ENCODE measurements at places on chromosomes 1 and 21.

GRCh38 chr1:230138561-230139239, 71.7 kb downstream of the GALNT2 start:
- DNase-seq, result no peak

GRCh38 chr1:246460406-246460805, 46.7 kb downstream of the SMYD3 start:
- DNase-seq, result no peak

- no peak for DNase-seq
These were observed 649.5 kb upstream of the ADGRL2 start for GRCh38 chr1:81151206-81151605.

DNA sequence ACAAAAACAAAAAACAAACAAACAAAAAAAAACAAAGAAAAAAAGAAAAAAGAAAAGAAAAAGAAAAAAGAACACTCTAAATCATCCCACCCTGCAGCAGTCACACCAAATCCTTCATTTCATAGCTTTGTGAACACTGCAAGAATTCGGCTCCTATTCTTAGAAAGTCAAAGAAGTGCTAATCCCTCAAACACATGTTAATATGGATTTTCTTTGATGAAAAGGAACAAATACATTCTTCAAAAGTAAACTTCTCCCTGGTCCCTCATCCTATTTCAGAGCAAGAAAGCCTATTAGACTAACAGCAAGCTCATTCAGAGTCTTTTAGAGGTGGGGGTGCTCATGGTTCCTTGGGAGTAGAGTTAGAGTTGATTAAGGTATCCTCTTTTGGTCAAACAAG, 7.2 kb upstream of the MRPL39 start:
- no peak for DNase-seq

GRCh38 chr21:30153697-30154340, 12.8 kb downstream of the CLDN17 start:
- no peak for DNase-seq

DNA sequence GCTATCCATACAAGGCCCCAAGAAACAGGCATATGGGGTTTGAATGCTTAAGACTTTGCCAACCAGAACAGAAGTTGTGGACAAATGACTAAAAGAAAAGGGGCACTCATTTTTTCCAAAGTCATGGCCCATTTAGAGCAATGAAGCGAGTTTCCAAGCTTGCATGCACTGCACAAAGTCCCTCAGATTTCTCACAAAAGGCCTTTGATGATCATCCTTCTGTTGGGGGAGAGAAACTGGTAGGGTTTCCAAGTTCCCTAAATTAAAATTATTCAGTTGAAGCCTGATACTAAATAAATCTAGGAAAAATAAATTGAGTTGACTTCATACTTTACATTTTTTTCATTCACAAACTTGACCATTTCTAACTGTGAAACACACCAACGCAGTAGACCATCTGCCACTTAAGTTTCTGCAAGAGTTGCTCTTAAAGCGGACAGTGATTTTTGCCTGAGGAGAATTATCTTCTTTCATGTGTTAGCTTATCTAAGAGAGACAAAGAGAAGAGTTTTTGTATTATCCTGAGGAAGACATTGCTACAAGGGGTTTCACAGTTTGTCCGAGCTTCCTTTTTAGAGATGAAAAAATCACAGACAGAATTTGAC, 139.2 kb downstream of the SEC16B start:
- no peak for DNase-seq

DNA sequence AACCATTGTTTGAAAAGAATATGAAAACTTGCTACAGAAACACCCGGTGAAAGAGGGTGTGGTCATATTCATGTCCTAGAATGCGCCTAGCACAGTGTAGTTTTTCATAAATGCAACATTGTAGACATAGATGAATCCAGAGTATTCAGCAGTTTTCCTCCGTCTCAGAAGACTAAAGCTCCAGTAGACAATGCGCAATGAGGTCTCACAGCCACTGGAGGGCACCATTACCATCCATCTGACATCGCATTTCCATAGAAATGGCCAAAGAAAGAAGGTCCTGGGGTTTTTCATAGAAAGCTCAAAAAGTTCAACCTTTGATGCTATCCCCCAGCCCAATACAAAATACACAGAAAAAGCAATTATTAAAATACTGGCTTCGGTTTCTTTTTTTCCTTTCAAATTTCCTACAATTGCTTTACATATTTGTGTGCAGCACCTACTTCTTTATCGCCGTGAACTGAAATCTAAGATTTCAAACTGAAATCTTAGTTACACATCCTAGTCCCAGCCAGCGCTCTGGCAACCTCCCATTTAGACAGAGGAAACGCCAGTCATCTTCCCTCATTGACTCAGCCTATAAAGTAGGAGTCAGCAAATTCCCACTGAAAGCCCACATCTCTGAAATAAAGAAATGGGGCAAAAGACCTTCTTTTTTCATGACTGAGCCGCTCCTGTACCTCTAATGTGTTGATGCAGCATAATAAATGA, 3.9 kb upstream of the CD58 start:
- peak; percentile 63 for DNase-seq

- DNase-seq, result no peak
These were observed 37.0 kb downstream of the LRIG2 start for GRCh38 chr1:113109908-113110554.

DNA sequence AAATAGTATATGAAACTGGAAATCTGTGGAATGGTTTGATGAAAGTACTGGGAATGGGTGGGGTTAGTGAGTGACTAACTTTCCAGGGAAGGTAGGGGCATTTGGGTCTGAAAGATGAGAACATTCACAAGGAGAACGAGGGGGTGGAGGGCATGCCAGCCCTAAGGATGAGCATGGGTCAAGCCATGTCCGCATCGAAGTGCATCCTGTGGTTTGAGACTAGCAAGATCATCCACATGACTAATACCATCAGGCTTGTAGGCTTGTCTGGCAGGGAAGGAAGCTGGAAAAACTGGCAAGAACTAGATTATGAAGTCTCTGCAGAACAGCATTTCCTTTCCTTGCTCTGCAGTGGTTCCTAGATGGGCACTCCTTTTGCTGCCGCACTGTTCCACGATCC, 70.4 kb upstream of the UBE2U start:
- DNase-seq, result no peak

DNA sequence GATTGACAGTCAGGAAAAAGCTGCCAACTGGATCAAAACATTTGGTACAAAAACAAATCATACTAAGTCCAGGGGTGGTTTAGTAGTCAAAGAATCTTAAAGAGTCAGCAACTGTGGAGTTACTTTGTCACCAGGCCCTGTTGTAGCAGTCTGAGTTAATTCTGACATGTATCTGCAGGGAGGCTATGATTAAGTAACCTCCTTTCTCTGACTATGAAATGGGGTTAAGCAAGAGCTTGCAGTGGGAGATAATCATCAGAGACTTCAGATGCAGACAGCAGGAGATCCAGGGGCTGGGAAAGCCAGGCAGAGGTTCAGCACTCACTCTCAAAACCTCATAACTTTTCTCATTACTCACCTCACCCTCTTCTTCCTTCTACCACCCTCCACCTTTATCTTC, 99.2 kb upstream of the BTG3 start:
- no peak for DNase-seq

DNA sequence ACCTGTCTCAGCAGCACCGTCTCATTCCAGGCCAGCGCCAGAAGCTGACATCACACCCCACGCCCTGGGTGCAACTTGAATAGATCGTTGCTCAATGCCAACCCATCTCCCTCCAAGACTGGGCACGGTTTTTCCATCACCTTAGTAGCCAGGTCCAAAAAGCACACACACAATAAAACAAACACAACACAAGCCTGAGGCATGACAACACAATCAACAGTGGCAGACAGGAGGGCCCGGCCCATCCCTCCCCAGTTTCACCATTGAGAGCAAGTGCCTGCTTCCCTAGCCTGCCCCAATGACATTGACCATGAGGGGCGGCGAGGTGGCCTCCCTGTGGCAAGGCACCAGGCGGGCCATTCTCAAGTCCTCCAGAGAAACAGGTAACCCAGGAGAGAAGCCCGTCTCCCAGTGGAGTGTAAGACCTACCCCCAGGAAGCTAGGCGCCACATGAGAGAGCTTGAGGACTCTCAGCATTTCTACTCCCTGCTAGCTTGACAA, 2.7 kb downstream of the IFFO2 start:
- no peak for DNase-seq

- DNase-seq, result no peak
These were observed 40.0 kb downstream of the ATP2B4 start for GRCh38 chr1:203666609-203667008.

- DNase-seq, result no peak
These were observed 12.0 kb upstream of the MX2 start for GRCh38 chr21:41349619-41350390.

- no peak for DNase-seq
These were observed 184.5 kb downstream of the RGS7 start for GRCh38 chr1:241172486-241172885.

GRCh38 chr1:201334325-201335173, 42.9 kb downstream of the TNNT2 start:
- no peak for DNase-seq

GRCh38 chr1:181354865-181355264, 128.5 kb upstream of the CACNA1E start:
- DNase-seq, result no peak

- no peak for DNase-seq
These were observed 1.6 kb upstream of the EFNA1 start for GRCh38 chr1:155125946-155126555.

DNA sequence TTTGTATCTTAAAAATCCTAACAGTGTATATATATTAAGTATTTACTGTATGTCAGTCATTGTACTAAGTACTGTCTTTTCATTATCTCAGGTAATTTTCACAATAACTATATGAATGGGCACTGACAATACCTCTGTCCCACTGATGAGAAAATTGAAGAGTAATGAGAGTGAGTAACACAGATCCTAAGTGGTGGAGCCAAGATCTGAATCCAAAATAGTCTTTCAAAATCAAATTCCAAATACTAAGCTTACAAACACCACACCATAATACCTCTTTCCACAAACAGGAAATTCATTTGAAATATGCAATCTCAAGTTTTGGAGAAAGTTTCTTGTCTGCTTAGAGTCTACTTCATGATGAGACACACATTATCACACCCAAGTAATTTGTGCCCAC, 105.9 kb upstream of the EDEM3 start:
- no peak for DNase-seq

DNA sequence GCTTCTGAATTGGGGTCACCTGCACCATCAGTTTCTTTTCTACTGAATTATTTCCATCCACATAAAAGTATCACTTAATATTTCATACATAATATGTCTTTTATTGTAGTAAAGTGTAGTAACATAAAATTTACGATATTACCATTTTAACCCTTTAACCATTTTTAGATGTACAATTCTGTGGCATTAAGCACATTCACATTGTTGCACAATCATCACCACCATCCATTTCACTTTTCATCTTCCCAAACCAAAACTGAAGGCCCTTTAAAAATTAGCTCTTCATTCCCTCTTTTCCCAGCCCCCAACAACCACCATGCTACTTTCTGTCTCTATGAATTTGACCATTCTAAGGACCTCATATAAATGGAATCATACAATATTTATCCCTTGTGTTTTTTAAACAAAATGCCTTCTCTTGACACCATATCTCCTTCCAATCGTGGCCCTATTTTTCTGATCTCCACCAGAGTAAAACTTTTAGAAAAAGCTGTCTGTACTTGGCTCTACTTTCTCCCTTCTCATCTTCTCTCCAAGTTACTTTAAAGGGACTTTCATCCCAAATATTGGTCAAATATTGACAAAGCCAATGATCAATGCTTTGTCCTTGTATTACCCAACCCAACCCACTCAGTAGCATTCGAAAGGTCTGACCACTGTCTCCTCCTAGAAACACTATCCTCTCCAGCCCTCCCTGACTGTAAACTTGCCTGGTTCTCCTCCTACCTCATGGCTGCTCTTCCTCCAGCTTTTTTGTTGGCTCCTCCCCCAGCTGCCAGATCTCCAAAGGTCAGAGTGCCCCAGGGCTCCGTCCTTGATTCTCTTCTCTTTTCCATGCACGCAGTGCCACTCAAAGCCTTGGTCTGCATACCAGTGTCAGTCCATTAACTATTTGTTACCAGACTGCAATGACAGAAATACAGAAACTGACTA, 44.7 kb downstream of the SLC30A10 start:
- DNase-seq, result no peak

GRCh38 chr1:115496904-115497527, 144.8 kb upstream of the VANGL1 start:
- DNase-seq, result no peak

DNA sequence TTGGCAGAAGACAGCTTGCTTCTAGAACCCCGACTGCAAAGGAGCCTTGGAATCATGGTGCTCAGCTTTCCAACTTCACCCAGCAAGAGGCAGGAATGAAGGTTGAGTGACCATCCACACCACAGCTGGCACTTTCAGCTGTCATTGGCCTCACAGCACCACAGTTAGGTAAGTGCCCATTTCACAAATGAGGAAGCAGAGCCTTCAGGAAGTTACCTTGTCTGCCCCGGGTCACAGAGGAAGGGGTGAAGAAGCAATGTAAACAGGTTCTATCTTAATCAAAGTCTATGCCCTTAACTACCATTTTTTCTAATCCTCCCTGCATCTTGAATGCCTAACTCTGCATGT, 156.0 kb downstream of the GLUL start:
- no peak for DNase-seq

GRCh38 chr1:147624529-147624928, 45.8 kb downstream of the ACP6 start:
- DNase-seq, result no peak

DNA sequence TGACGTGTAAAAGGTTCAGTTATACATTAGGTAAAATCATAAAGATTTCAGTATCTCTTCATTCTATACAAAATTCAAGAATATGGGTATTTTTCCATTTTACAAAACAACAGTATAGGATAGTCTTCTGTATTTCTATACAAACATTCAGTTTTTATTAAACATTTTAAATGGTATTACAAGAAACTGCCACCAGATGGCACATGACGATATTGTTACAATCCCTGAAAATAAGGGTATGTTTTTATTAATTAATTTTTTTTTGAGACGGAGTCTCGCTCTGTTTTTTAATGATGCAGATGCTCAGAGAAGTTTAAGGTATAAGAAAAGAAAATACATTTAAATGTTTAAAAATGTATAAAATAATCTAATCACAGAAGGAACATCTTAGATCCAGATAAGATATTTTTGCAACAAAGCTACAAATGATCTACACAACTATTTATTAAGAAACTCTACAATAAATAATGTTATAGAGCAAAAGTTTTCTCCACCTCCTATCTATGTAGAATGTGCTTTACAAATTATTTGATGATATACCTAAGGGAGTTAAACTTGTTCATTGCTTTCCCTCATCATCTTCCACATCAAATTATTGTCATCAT, 23.5 kb upstream of the RSBN1 start:
- DNase-seq, result peak; percentile 50

DNA sequence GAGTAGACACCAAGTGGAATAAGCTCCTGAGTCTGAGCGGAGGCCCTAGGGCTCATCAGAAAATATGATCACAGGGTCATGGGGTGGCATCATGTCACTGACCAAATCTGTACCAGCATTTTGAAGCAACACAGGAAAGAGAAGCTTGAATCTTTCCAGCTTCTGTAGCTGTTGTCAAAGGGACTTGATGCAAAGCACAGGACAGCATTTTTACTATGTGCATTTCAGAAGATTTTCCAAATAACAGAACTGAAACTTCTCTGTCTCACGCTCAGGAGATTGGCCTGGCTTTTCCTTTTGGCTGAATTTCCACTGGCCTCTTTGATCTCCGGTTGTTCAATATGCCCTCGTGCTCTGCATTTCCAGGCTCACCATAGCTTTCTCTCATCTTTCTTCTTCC, 127.2 kb upstream of the ATP1B1 start:
- DNase-seq, result no peak

GRCh38 chr1:172107316-172107975, 266.1 kb downstream of the DNM3 start:
- no peak for DNase-seq
